ENCODE measurements at places on chromosomes 5 and 9.

DNA sequence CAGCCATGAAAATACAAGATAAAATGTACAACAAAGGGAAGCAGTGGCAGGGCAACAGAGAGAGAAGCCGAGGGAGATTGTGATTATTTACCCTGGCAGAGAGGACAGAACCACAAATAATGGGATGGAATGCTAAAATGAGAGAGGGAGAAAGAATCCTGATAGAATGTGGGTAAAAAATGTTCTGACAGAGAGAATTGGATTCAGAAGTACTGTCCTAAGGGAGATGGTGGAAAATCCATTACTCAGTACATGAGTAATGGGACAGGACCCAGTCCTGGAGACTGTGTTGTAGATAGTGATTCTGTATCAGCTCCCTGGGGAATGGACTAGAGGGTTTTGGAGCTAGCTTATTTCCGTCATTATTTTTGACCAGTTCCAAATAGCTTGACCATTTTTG, 831.5 kb downstream of the MAT2B start:
- peak; percentile 69 for DNase-seq

DNA sequence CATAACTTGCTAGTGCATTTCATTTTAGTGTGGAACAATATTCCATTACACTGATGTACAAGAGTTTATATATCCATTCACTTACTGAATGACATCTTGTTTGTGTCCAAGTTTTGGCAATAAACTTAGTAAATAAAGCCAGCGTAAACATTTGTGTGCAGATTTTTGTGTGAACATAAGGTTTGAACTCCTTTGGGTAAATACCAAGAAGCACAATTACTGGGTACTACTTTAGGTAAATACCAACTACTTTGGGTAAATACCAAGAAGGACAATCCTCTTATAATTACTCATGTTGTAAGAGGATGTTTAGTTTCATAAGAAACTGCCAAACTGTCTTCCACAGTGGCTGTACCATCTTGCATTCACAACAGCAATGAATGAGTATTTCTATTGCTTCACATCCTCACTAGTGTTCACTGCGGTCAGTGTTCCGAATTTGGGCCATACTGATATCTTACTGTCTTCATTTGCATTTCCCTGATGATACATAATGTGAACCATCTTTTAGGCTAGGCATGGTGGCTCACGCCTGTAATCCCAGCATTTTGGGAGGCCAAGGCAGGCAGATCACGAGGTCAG, 2.3 kb upstream of the SYK start:
- DNase-seq = no peak

- no peak for DNase-seq
Observed at GRCh38 chr5:117604845-117605244, 1030.2 kb upstream of the SEMA6A start.

DNA sequence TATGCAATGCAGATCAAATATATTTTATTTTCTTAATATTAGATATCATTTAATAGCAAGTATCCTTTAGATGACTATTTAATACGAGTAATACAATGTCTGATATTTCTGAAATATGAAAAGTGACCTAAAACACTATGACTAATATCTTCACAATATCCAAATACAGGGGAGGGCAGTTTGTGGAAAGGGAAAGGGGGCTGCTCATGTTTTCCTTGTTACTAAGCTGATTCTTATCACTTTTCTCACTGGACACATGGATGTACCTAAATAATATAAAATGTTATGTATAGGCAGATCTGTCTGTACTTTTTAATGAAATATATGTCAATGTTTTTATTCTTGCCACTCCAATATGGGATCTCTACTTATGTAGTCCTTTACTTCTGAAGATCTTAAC, 1879.1 kb upstream of the ACO1 start:
- no peak for DNase-seq

- no peak for DNase-seq
Observed at GRCh38 chr9:89668216-89668865, 63.5 kb downstream of the GADD45G start.

DNA sequence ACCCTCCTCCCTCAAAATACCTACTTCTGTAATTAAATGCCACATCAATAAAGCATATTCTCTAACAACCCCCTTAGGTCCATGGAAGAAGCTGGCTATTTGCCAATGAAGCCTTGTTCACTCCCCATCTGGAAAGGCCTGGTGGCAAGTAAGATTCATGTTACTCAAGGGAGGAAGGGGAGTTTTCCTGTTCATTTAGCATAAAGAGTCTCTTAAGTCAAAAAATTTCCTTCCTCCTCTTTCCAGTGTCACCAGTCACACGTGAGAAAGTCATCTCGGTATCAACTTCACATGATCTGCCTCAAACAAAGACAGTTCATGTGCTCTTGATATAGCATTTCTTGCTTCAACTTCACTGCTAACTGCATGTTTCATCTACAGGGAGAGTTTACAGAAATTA, 32.7 kb upstream of the RIC1 start:
- no peak for DNase-seq

- no peak for DNase-seq
Observed at GRCh38 chr5:150224483-150225027, 34.7 kb downstream of the SLC6A7 start.

DNA sequence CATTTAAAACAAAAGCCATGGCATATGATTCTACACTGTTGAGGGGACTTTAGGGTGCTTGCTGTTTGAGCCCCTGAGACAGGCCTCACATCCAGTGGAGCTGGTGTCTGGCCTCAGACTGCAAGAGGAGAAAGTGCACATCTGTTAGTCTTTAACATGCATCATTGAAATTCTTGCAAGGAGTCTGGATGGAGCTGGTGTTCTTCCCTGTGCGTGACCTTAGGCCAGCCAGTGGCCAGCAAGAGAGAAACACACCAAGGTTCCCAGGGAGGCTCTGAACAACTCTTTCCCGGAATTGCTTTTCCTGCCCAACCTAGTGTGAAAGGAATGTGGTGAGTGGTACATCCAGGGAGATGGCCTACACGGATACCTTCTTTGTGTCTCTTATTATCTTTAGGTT, 282.8 kb upstream of the TNC start:
- DNase-seq = peak; percentile 82

- no peak for DNase-seq
Observed at GRCh38 chr9:89408628-89409101, 89.2 kb downstream of the SEMA4D start.

GRCh38 chr5:673161-673830, 19.9 kb downstream of the TPPP start:
- DNase-seq = no peak

DNA sequence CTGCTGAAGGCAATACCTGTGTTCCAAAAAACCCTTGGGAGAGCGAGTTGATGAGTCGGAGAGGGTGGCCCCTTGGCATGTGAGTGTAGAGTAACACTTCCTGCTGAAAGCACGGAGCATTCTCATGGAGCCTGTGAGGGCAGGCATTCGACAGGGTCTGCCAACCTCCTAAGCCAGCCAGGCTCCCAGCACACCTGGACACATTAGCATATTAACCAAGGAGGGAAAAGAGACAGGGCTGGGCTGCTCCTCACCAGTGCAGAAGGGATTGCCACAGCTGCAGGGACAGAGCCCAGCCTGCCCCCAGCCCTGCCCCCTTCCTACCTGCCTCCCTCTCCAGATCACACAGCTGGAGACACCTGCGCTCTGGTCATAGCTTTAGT, 46.4 kb upstream of the SEMA4D start:
- no peak for DNase-seq

GRCh38 chr9:77848897-77849296, 182.7 kb downstream of the GNAQ start:
- peak; percentile 84 for DNase-seq

GRCh38 chr5:40277161-40277906, 402.4 kb upstream of the PTGER4 start:
- DNase-seq = no peak

- peak; percentile 37 for DNase-seq
Observed at GRCh38 chr5:37900692-37901091, 60.9 kb upstream of the GDNF start.

DNA sequence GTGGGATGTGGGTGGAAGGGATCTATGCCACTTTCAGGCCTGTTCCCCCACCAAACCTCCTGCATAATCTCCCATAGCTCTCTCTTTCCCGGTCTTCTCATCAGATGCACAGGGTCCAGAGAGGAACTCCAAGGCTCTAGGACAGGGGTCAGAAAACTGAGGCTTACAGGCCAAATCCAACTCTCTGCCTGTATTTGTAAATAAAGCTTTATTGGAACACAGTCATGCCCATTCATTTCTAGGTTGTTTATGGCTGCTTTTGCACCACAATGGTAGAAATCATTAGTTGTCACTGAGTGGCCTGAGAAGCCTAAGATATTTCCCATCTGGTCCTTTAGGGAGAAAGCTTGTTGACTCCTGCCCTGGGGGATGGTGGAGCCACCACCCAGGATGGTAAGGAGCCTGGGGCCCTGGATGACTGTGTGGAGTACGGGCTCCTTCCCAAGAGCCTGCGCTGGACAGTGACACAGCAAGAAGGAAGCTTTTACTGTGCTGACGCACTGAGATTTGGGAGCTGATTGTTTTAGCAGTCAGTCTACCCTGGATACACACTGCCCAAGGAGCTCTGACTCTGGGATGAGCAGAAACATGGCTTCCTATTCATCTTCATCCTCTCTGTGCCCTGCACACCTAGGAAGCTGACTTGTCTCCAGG, 64.0 kb upstream of the RAPGEF1 start:
- DNase-seq = no peak

- peak; percentile 4 for DNase-seq
Observed at GRCh38 chr5:52560366-52560765, 227.3 kb upstream of the ITGA1 start.

- no peak for DNase-seq
Observed at GRCh38 chr9:114805670-114806525, at the start of gene TNFSF15. Gene TNFSF15 (minus strand): TSS chr9:114806039. CDS start chr9:114806012, 27 bp downstream.

GRCh38 chr5:14834584-14835550, 36.7 kb downstream of the ANKH start:
- DNase-seq = peak; percentile 37

DNA sequence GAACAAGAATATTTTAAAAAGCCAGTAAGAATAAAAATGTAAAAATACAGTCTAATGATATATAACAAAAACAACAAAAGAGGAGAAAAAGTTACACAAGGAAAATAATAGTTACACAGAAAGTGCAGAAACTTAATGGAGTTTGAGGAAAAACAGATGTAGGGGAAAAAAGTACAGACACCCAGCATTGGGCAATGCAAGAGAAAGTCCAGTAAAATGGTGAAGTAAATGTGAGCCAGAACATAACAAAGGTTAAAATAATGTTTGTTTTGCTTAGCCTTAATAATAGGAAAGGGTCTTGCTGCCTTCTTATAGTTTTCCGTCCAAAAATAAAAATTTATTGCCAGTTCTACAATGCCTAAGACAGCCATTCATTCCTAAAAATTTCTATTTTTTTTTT, 364.2 kb downstream of the NNT start:
- DNase-seq = no peak

GRCh38 chr5:53575831-53576230, 15.4 kb downstream of the NDUFS4 start:
- DNase-seq = no peak

DNA sequence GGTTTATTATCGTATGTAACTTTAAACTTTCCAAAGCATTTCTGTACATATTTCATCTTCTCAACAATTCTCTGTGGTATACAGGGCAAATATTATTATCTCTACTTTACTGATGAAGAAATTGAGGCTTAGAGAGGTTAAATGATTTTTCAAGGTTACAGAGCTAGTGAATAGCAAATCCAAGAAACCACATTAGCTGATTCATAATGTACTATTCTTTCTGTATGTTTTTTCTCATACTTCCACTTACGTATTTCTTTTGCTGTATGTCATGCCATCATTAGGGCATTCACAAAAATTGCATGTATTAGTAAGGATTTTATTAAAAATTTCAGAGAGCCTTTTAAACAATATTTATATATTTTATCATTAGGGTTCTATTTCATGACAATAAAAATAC, 372.4 kb upstream of the DMAC1 start:
- DNase-seq = no peak

DNA sequence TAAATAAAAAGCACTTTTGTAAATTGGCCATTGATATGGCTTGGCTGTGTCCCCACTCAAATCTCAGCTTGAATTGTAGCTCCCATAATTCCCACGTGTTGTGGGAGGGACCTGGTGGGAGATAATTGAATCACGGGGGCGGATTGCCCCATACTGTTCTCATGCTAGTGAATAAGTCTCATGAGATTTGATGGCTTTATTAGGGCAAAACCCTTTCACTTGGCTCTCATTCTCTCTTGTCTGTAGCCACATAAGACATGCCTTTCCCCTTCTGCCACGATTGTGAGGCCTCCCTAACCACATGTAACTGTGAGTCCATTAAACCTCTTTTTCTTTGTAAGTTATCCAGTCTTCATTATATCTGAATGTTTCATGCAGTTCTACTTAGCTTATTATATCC, 153.2 kb downstream of the TARS1 start:
- DNase-seq = no peak

GRCh38 chr5:1842004-1842819, 40.5 kb downstream of the IRX4 start:
- no peak for DNase-seq

DNA sequence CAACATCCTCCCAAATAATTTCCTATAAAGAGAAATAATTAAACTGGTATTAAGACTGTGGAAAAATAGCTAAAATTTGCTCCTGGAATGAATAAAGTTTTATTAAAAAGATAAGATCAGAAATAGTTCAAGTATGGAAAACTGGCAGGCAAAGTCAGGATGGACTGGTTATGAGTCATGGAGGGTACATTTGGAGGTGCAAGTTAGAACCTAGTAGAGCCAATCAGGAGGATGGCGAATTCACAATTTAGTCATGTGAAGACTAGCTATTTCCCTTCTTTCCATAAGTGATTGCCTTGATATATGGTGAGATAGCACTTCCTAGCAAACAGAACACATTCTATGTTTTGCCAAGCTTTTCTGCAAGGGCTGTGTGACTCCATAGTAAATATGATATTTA, 1303.5 kb downstream of the EFNA5 start:
- DNase-seq = no peak

DNA sequence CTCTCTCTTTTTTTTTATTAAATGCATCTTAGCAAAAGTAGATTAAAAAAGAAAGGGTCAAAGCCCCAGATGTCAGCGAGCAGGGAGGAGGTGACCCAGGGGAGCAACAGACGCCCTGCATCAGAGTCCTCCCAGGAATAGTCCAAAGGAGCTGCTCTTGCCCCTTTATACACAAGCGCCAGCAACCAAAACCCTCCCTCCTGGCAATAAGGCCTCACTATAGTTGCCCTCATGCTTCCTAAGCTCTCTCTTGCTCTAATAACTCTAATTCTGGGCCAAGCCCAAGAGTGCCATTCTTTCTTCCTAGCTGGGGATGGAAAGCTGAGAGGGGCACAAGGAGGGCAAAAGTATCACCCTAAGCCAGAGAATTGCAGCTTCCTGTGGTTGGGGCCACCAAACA, 26.3 kb downstream of the PCDHGC5 start:
- DNase-seq = no peak

- DNase-seq = no peak
Observed at GRCh38 chr9:30160570-30160969, 2223.9 kb upstream of the ACO1 start.

GRCh38 chr9:38112049-38112448, 43.0 kb upstream of the SHB start:
- DNase-seq = no peak

DNA sequence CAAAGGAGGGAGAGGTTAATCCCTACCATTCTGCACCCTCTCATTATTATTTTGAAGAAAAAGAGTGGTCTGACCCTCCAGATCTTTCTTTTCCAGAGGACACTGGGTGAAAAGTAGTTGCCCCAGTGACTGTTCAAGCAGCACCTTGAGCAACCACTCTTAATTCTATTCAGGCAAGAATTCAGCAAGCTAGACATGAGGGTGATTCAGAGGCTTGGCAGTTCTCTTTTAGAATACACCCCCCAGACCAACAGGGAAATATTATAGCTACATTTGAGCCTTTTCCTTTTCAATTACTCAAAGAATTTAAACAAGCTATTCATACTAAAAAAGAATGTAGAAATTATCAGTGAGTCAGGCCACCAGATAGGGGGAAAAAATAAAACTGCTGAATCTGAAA, 178.3 kb downstream of the MRPS30 start:
- DNase-seq = peak; percentile 1

All from astrocyte of the spinal cord (primary cell).